ENCODE measurements at places on chromosomes 5 and 9.

- no peak for DNase-seq
These were observed 5.0 kb upstream of the POLR1E start for GRCh38 chr9:37480759-37481158.

GRCh38 chr9:112754578-112754977 lies 4.0 kb downstream of the SNX30 start:
- DNase-seq, result no peak

- DNase-seq, result no peak
These were observed 192.3 kb downstream of the TLE1 start for GRCh38 chr9:81497091-81497490.

DNA sequence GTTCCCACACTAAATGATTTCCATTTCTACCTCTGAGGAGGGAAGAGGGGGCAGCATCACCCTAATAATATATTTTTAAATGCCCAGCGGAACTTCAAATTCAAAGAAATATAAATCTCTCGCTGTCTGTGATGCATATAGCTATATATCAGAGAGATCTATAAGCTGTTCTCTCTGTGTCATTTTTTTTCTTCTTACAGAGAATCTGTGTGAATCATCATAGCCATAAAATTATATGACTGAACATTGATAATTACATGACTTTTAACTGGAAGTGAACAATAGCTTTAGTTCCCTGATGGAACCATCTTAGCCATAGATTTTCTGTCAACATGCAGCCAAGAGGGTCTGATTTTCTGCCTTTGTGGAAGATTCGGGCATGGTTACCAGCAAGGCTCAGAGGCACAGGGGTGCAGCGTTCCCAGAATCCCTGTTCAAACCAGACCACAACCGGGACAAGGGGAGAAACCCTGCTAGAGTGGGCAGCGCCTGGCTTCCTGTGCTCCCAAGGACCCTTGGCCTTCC lies 93.7 kb upstream of the OSMR start:
- DNase-seq, result no peak

- no peak for DNase-seq
These were observed 1.2 kb downstream of the GLRX start for GRCh38 chr5:95821110-95822021.

- DNase-seq, result peak; percentile 42
These were observed 50.2 kb downstream of the MED10 start for GRCh38 chr5:6328173-6328572.

- DNase-seq, result peak; percentile 28
These were observed 141.0 kb downstream of the CDK5RAP2 start for GRCh38 chr9:120438836-120439546.

GRCh38 chr5:108334225-108334624 lies 47.7 kb downstream of the FBXL17 start:
- no peak for DNase-seq

Measured in ACHN (cell line).